Suprapubic skin (tissue), 4 donors: ENCODE measurements at places on chromosomes 5 and 9. TPM values are rescaled to one million over a fixed set of nuclear protein-coding genes. Genes with fewer than 3 reads are reported as not detected.

DNA sequence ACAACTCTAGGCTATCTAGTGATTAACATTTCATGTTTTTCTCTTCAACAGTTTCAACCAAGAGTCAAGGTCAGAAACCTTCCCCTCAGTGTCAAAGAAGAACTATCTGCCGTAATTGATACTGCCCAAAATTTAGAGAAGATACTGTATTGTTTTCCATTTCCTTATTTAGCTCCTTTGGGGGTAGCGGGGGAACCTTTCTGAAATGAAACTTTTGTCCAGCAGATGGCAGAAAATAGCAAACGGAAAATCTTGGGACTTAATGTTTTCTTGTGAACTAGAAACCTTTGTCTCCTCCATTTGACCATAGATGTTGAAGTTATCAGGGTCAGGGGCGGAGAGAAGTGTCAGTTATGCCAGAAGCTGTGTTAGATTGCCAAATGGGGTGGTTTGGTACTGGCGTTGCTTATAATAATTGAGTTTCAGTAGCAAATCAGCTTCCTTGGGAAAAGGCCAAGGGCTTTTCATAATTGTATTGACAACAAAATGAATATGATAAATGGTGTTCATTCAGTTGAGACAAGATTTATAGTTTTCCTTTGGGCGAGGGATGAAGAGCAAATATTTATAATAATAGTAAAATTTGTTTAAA is 101.7 kb upstream of the TLX3 start:
- no peak for DNase-seq

- DNase-seq: peak; percentile 58
These were observed 55.9 kb upstream of the NKD2 start for GRCh38 chr5:952597-953271.

Gene SVEP1
- 15.6 TPM for total RNA-seq

DNA sequence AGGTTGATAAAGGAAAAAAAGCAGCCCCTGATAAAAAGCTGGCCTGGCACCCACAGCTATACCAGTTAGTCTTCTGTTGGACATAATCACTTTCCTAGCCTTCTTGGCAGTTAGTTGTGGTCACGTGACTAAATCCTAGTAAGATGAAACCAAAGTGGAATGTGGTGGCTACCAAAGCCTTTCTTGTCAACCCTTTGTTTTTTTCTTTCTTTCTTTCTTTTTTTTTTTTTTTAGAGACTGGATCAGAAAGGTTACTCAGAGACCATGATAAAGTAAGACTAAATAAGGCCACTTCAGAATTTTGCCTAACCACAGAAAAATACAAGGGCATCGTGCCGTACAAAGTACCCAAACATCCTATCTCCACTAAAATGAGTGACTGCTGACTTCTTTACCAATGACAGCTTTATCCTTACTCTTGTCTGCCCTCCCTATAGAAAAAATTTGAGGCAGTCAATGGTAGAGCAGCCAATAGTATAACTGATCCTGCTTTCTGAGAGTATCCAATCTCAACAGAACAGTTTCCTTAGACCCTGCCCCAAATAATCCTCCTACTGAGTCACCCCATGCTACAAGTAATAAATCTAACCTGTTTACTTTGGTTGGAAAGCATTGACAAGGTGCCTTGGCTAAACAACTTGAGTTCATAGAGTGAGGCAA is 14.2 kb upstream of the KIF27 start:
- no peak for DNase-seq

DNA sequence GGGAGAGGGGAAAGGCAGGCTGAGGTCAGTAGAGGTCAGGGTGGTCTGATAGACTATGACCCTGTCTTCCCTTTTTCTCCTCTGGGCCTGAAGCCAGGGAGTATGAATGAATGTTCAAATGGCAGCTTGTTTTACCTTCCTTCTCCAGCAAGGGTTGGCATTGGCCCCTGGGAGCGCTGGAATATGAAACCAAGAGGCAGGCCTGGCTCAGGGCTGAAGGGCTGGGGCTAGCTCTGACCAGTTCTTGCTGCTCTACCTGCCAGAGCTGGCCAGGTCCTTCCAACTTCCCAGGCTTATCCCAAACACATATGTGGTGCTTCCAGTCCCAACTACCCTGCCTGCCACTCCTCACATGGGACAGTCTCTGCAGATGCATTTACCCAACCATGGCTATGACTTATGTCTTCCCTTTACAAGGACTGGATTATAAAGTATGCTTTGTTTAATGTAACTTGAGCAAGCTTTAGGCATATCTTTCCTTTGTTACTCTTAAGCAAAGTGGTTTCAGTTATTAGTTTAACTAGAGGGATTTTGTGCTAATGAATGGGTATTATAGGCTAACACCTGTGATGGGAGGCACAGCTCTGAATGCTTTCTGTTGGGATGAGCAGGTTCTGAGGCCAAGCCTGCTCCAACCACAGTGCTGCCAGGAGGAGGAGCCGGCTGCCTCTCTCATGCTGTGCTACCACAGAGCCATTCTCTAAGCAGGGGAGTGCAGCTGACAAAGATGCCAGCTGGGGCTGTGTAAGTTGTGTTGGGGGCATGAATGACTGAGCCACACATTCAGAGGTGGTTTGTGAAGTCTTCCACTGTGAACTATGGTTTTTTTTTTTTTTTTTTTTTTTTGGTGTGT is 6.1 kb downstream of the CCNI2 start:
- DNase-seq: no peak

- DNase-seq: no peak
These were observed 937 bp upstream of the SLC26A2 start for GRCh38 chr5:149959406-149960236.

DNA sequence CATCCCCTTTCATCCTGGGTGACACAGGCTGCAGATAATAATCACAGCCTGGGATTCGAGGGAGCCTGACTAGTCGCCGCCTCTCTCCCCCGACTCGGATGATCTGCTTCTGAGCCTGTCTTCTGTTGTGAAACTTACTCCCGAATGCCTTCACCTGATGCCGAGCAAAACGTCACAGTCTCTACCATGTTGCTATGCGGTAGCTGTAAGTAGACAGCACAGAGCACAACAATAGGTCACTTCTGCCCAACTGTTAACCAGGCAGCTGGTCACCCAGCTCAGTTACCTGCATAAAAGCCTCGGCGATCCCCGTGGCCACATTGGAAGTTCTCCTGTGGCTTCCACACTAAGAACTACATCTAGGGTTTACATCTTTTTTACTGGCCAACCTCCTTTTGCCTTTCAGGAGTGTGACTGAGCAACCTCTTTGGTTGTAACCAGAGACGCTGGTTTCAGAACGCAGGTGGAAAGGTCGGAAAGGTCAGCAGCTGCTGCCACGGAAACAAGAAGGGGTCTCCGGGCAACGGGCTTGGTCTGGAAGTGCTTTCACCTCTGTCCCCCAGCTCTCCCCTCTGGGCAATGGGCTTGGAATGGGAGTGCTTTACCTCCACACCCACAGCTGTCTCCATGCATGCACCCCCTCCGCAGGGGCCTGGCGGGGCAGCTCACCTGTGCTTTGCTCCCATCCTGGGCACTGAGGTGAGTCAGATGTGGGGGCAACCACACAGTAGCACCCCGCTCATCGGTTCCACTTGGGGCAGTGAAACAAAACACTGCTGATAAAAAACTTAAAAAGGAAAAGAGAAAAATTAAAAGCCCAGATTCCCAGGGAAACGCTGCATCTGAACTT is 7.6 kb upstream of the PPP1R26 start:
- DNase-seq: no peak

- DNase-seq: no peak
These were observed 2167.7 kb upstream of the WWC1 start for GRCh38 chr5:166123717-166124116.

- no peak for DNase-seq
These were observed 11.1 kb downstream of the MATR3 start for GRCh38 chr5:139304391-139305324.

DNA sequence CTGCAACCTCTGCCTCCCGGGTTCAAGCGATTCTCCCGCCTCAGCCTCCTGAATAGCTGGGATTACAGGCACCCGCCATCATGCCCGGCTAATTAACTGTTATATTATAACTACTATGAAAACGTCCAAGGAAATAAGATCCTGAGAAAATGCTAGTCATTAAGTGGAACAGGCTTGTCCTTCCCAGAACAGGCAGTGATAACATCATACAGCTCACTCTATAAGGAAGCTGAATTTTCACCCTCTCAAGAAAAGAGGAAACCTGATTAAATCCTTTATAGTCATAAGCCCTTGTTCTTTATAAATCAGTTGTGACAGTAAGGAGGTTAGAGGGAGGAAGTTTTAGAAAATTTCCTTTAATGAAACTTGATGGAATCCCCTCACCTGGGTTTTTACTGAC is 163.9 kb upstream of the CLINT1 start:
- DNase-seq: no peak

Gene ADGRV1
- total RNA-seq: 2.5 TPM

DNA sequence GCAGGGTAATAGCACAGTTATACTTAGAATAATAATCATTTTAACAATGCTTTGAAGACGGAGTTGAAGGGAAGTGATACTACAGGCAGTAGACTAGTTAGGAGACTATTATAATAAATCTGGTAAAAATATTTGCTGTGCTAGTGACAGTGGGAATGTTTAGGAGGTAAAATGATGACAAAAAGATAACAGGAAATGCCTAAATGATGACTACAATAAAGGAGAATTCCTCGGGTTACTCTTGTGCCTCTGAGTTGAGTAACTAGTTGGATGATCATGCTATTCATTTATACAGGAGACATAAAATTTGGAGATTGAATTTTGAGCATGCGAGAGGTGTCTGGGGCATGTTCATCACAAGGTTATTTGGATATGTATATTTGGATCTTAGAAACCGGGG is 32.2 kb upstream of the PAM start:
- DNase-seq: no peak

GRCh38 chr9:129198319-129199043 is 20.4 kb upstream of the IER5L start:
- no peak for DNase-seq

Gene RANBP3L
- total RNA-seq: 0.95 TPM

DNA sequence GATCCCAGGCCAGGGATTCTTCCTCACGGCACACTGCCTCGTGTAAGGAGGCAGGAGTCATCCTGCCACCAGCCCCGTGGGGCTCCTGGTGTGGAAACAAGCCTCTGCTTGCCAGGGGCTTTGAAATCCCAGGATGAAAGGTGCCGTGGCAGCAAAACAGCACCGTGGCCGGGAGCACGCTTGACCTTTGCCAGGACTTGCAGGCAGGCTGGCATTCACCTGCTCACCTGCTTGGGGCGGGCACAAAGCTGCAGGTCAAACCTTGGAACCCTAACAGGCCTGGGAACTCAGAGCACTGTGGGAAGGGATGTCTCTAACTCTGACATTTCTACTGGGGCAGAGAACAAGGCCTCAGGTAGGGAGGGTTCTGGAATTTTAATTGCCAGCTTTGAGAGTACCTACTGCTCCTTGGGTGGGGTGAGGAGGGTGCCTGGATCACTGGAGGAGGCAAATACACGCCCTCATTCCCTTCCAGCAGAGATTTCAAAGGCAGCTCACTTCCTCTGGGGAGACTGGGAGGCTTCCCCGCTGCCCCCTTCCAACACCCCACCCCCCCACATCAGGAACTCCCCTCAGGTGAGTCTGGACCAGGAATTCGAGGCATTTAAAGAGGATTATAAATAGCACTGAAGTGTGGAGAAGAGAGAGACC is 45.6 kb upstream of the STXBP1 start:
- DNase-seq: no peak

Gene PARP8
- 18.0 TPM for total RNA-seq

DNA sequence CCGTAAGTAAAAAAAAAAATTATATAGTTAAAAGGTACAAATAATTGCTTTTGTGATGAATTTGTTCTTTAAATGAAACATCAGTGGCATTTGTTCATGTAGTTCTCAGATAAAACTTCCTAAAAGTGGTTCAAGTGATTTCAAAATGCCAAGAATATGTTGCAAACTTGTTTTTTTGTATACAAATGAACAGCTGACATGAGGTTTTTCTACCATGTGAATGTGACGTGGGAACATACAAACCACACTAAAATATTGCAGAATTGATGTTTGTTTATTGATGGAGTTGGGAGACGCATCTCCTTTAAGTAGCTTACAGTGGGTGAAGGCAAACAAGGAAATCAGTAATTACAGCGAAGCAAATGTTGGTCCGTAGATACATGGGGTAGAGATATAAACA is 16.9 kb downstream of the BASP1 start:
- DNase-seq: no peak

Gene INPP5E
- total RNA-seq: 10.6 TPM

GRCh38 chr5:140115186-140115500 is 1.2 kb downstream of the PURA start:
- DNase-seq: no peak

Gene OMD
- total RNA-seq: 5.2 TPM

GRCh38 chr9:114210136-114210535 is 54.8 kb downstream of the COL27A1 start:
- no peak for DNase-seq

Gene SNCAIP
- 4.9 TPM for total RNA-seq

Gene ITGA2
- 32.7 TPM for total RNA-seq

DNA sequence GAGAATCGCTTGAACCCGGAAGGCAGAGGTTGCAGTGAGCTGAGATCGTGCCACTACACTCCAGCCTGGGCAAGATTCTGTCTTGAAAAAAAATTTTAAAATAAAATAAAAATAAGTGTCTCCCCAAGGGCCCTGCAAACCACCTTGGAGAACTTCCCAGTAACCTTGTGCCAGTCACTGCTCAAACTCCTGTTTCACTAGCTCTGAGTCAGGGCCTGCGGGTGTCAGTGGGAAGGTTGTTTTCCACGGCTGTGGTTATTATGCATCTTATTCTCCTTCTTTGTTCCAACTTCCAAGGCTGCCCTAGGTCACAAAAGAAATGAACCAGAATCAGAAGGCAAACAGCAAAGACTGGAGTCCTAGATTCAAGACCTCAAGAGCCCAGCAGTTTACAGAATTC is 246.7 kb downstream of the ADAMTSL1 start:
- DNase-seq: no peak

DNA sequence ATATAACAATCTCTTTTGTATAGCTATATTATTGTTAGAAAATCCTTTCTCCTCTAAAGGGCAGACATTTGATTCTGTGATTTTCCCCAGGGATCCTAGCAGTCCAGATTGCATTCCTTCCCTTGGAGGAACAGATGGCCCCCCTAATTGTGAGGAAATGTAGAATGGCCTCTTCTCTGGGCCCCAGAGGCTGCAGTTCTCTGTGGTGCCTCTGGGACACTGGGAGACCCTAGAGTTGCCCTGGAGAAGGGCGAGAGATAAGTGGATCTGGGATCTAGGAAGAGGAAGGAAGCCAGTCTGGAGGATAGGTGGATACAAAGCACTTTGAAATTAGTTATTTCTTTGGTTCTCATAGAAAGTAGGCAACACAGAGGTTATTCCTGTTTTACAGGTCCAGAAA is 1.9 kb upstream of the HINT2 start:
- no peak for DNase-seq

- no peak for DNase-seq
These were observed 21.8 kb downstream of the DMAC1 start for GRCh38 chr9:7777771-7778170.

Gene CYSRT1
- total RNA-seq: 22.8 TPM
